Activated T-helper 1 cell treated with anti-CD3 and anti-CD28 coated beads, Interleukin-12 subunit alpha, Interleukin-12 subunit beta, Interleukin-2, Interleukin-4 antibody, amounts not matched to agents 30 ng/mL and 10 ng/mL and 1 ng/mL, durations not matched to agents 14 hours and 24 hours and 36 hours (primary cell): ENCODE measurements at places on chromosomes 13 and 19.

DNA sequence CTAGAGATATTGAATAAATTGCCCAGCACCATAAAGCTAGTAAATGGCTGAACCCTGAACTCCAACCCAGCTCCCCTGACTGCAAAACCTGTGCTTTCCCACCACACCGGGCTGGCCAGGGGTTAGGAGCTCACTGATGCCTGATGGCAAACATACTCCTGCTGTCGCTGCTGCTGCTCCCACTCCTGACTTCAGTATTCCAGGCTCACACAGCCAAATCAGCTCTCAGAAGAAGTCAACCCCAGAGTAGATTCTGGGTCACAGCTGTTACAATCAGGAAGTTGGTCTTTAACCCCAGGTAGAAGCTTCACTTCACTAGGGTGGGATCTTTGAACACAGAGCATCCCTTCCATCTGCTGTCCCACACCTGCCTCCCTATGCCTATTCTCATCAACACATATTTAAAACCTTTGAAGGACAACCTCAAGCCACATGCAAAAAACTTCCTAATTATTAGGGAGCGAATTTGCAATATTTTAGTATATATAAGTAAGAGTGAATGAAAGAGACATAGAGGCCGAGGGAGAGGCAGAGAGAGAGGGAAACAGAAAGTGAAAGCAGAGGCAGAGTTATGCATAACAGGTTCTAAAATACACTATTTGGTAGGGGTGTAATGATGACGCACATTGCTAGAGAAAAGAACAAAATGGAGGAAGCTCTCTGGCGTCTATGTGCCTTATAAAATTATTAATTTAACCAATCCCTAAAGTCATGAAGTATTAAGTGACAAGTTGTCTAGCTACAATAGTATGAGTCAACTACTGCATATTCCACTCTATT lies 99.4 kb upstream of the SERP2 start:
- peak; percentile 22 for DNase-seq

- no peak for DNase-seq
These were observed 32.2 kb downstream of the MYO9B start for GRCh38 chr19:17107546-17108452.

- no peak for DNase-seq
These were observed 47.4 kb upstream of the SERPINE3 start for GRCh38 chr13:51292000-51292565.

- DNase-seq = no peak
These were observed 553.6 kb upstream of the ATXN8OS start for GRCh38 chr13:69553976-69554375.
